ENCODE measurements at places on chromosomes 2 and 18.

GRCh38 chr2:227326783-227327182, 1.7 kb downstream of the MFF start:
- DNase-seq: no peak

- DNase-seq: no peak
Observed at GRCh38 chr2:191691898-191692297, 14.0 kb downstream of the NABP1 start.

DNA sequence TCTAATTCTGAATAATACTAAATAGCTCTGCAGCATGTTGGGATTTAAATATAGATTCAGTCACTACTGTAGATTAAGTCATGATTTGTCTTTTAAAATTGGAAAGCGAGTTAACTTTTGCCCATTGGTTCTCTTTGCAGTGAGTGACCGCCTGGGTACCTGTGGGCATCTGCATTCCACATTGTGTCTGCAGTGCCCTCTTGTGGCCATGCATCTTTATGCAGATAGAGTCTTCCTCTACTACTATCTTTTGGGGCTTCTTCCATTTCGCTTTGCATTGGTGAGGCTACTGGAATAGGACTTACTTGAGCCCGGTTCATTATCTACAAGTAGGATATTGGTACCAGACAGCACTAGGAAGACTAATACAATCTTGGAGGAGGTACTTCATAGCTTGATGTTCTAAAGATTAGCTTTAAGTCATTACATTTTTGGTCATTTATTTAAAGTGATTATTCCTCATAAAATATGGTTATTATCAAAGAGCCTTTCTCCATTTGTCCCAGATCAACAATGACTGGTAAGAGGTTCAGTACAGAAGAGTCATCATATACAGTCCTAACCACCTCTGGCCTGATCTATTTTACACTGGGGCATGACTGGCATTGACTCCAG, 203.0 kb downstream of the SOCS6 start:
- peak; percentile 61 for DNase-seq

GRCh38 chr2:218216336-218216673, 684 bp upstream of the ARPC2 start:
- DNase-seq: no peak

DNA sequence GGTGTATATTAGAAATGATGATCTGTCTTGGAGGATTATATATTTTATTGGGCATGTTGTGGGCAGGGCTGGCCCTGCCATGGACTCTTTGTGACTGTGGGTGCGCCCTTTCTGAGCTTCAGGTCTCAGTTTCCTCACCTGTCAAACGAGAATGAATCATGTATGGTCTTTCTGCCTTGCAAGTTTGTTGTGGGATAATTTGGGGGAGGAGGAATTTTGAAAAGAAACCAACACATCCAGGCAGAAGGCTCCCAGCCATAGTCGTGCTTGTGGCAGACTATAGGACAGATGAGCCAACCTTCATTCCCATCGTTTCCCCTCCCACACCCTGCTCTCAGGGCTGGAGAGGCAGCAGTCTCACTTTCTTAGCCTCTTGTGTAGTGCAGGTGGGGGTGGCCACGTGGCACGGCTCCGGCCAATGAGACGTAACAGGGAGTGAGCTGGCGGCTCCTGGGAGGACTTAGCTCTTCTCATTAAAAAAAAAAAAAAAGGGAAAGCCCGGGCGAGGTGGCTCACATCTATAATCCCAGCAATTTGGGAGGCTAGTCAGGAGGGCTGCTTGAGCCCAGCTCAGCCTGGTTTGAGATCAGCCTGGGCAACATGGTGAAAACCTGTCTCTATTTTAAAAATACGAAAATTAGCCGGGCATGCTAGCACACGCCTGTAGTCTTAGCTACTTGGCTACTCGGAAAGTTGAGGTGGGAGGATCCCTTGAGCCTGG, 63.1 kb downstream of the RHOB start:
- DNase-seq: no peak

DNA sequence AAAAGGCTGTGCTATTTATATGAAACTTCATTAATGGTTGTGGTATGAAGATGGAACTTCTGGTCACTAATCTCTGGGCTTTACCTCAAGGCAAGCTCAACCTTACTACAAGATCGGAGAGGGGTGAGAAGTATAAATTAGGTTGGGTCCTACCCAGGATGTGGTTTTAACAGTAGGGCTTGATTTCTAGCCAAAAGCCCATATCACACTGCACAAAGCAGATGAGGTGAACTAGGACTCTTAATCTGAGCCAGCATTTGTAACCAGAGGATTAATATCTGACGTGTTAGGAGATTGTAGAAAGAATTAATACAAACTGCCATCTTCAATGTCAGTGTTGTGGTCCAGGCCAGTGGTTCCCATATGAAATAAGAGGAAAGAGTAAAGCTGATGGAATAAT, 86.4 kb upstream of the RGPD4 start:
- DNase-seq: no peak

GRCh38 chr2:239961662-239962613, 63.2 kb downstream of the NDUFA10 start:
- no peak for DNase-seq

DNA sequence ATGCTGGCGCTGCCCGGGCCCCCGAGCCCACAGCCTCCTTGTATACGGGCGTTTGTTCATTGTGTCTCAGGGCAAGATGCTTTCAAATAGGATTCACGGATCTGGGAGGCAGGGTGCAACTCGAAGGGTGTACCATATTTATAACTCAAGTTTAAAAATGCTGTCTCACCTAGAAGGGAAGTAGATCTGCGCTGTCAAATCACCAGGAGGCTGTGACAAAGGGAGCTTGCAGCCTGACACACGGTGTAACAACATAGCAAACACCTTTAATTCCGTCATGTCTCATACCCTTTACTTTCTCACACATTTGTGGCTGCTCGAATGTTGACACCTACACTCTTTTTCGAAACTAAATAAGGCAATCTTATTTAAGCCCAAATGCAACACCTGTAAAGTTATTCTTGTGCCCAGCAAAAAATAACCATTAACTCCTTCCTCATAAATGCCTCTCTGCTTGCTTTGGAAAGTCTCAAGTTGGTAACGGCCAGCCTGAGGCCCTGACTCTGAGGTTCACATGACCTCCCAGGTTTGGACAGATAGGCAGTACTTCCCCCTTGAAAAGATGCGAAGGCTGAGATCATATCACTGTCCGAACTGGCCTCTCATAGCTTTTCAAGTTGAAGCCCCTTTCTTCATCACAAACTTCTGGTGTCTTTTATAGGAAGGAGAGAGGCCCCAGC, 11.6 kb downstream of the ZEB2 start:
- DNase-seq: no peak

- DNase-seq: no peak
Observed at GRCh38 chr18:62073461-62074281, 113.2 kb downstream of the PIGN start.

DNA sequence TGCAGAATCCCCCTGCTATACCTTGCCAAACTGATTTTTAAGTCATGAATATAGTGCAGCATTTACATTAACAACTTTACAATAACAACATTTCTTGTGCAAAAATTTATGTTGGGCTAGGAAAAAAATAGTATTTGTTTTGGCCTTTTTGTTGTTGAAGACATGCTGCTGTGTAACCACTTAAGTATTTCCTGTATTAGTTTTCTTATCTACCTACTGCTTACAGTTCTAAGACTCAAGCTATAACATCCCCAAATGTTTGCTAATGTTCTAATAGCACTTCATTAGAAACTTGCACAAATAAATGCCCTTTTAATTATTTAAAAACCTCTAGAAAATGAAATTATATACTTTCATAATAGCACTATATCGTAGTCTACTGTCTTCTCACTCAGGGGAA, 154.3 kb upstream of the DOCK10 start:
- no peak for DNase-seq

DNA sequence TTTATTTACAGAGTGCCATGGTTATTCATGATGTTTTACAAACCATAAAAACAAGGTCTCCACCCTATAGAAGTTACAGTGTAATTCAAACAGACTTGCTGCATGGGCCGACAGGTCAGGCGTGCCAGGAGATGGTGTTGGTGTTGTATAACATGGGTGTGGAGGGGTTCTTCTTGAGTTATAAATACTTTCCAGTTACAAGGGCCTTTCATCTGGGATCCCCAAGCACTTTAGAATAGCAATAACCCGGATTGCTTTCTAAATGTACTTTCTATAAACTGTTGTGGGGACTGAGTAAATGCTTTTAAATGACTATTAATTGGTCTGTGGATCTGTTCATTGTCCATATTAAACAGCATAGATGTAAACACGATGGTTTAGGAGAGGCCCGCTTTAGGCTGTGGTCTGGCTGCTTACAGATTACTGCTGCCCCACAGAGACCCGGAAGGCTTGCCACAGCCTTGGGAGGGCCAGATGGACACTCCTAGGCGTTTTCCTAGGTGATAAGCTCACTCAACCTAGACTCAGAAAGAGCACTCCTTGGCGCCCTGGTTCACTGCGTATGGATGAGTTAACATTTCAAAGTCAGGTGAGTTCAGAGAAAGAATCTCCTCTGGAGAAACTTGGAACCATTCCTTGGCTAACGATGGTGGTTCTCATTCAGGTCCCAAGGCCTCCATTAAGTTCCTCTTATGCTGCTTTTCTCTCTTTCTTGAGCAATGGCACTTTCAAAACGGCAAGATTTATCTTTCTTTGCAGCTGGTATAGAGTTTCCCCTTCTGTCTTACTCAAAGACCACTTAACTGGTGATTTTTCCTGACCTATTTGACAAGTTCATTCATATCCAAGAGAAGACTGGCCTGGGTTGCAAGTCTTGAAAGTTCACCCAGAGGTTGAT, 3.6 kb upstream of the KIAA2012 start:
- DNase-seq: no peak

- DNase-seq: no peak
Observed at GRCh38 chr2:441258-442022, 153.5 kb upstream of the ALKAL2 start.

DNA sequence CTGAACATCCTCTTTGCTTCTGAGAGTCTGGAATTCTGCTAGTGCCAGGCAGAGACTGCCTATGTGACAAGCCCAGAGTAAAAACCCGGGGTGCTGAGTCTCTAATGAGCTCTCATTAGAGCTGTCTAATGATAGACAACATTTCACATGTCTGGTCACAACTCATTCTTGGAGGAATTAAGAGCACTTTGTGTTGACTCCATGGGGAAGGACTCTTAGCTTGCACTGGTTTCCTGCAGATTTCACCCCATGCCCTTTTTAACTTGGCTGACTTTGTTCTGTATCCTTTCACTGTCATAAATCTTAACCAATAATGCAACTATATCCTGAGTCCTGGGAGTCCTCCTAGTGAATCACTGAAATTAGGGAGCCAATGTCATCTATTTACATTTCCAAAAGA, 33.5 kb downstream of the FBXO15 start:
- DNase-seq: no peak

DNA sequence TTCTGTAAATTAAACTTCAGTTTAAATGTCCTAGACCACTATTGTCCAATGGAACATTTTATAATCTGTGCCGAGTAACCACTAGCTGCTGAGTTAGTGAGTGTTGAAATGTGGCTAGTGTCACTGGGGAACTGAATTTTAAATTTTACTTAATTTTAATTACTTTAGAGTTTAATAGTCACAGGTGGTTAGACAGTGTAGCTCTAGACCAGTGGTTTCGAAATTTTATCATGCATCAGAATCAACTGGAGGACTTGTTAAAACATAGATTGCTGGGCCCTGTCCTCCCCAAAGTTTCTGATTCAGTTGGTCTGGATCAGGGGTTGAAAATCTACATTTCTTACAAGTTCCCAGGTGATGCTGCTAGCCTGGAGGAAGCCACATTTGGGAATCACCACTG, 110.4 kb downstream of the FMNL2 start:
- DNase-seq: no peak

All from A549 (cell line).